CD4-positive, alpha-beta T cell treated with Interleukin-4 for 4 hours (primary cell): ENCODE measurements at places on chromosomes 5 and 9.
A peak's percentile ranks its signal among the peaks of the same experiment; 100 is the strongest.

GRCh38 chr9:4099976-4100735, 199.7 kb downstream of the GLIS3 start:
- DNase-seq: no peak

GRCh38 chr9:133105461-133105770, 15.6 kb downstream of the RALGDS start:
- DNase-seq: no peak

DNA sequence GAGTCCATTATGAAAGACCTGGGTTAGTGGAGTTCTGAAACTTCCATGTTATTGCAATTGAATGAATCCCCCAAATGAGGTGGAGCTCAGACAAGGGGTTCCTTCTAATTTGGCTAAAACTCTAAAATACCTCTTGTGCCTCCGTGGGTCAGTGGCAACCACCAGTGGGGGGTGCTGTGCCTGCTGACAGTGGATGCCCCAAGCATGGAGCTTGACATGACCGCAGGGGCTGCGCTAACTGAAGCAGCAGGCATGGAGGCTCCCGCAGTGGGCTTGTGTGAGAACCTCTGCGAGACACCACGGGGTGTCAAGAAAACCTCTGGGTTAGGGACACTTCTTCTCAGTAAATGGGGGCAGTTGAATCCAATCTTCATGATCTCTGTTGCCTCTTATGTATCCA, 200.5 kb downstream of the DRD1 start:
- no peak for DNase-seq

DNA sequence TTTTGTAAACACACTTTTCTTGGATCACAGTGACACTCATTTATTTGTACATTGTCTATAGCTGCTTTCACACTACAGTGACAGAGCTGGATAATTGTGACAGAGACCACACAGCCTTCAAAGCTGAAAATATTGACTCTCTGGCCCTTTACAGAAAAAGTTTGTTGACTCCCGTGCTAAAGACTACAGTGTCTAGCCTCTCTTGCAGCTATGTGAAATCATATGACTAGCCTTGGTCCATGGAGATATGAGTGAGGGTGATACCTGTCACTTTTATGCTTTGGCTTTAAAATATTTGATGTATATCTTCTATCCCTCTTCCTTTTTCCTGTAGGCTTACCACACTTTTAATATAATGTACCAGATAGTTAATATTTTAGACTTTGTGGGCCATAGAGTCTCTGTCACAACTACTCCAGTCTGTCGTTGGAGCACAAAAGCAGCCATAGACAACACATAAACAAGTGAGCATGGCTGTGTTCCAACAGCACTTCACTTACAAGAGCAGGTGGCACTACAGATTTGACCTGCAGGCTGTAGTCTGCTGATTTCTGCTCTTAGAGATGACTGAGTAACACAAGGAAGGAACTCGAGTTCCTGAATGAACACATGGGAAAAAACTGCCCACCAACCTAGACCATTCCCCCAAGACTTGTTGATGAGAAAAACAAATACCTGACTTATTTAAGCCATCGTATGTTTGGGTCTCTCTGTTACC, 73.5 kb upstream of the ANKRD55 start:
- DNase-seq: no peak

GRCh38 chr5:43065948-43066798, 26.1 kb upstream of the ANXA2R start:
- DNase-seq: peak; percentile 78

- DNase-seq: no peak
These were observed 14.2 kb downstream of the LOX start for GRCh38 chr5:122063836-122064235.

DNA sequence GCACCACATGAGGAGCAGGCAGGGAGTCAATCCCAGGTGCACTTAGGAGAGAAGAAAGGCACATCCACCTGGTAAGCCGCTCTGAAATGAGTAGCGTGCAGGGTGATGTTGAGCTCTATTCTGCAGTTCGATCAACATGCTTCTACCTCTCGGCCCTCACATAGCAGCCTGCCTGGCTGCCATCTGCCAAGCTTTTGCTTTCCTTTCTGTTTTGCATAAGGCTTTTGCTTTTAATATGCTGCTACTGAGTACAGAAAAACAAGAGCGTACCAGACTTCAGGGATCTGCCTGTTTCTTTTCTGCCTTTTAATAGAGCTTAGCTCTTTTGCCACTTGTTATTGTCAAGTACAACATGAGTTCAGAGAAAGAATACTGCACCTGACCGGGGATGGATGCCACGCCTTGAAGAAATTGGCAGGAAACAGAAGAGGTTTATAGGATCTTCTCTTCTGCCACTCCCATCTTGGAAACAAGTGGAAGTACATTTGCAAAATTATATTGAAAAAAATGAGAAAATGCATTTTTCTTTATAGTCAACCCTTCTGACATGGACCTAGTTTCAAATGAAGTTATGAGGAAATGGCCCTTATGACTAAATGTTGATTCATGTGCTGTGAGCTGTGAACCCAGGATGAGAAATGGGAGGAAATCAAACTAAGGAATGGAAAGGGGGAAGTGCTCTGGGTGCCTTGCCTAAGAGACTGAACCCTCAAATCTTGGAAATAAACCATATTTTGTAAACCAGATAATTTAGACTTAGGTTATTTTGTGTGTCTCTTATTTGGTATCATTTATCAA, 4.0 kb upstream of the FCHO2 start:
- no peak for DNase-seq

- peak; percentile 58 for DNase-seq
These were observed 24.6 kb downstream of the NR2F1 start for GRCh38 chr5:93607367-93608258.

GRCh38 chr5:32279223-32279622, 33.5 kb downstream of the MTMR12 start:
- no peak for DNase-seq

DNA sequence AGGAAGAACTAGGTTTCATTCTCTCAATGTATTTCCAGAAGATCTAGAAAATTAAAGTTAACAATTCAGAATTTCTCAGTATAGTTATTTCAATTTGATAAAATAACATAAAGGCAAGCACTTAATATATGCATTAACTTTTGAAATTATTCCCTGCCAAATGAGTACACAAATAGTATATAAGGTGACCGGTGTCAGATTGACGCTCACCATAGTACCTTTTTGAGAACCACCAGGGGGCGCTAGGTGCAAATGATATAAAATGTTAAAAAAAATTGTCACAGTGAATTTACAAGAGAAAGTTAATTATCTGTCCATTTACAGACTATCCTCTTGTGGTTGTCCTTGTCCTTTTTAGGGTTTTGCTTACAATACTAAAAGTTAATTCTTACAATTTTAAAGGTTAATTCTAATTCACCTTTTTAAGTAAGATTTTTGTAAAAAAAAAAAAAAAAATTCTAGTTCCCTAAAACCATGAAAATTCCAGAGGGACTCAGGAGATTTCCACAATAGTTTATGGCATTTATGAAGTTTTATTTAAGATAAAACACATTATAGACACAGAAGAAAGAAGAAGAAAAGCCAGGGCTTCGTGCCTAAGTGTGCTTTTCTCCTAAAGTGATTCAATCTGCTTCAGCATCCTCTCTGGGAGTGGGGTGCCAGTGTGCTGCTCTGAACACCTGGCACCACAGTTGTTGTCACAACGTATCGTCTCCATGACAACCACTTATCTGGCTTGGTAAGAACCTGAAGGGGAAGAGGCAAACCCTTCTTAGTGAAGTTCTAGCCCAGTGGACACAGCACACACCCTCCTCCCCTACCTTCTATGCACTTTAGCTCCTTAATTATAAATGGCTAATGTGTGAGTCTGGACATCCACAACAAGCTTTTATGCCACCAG, 1.7 kb downstream of the ADAMTS16 start:
- DNase-seq: peak; percentile 51

DNA sequence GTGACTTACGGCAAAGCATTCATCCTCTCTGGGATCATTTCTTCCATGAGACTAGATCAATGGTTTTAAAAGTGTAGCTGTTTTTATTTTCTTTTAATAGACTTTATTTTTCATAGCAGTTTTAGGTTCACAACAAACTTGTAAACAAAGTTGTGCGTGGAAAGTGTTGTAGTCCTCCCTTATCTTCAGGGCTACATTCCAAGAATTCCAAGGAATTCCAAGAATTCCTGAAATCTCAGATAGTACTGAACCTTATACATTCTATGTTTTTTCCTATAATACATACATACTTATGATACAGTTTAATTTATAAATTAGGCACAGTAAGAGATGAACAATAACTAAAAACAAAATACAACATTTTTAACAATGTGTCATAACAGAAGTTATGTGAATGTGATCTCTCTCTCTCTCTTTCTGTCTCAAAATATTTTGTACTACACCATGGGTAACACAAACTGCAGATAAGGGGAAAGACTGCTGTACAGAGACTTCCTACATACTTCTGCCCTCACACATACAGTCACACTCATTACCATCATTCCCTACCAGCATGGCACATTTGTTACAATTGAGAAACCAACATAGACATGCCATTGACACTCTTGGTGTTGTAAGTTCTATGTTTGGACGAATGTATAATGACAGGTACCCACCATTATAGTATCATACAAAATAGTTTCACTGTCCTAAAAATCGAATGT, 1933.2 kb upstream of the WWC1 start:
- DNase-seq: no peak

GRCh38 chr5:14816999-14817761, 54.4 kb downstream of the ANKH start:
- no peak for DNase-seq

GRCh38 chr5:3490957-3491507, 104.6 kb upstream of the IRX1 start:
- no peak for DNase-seq

DNA sequence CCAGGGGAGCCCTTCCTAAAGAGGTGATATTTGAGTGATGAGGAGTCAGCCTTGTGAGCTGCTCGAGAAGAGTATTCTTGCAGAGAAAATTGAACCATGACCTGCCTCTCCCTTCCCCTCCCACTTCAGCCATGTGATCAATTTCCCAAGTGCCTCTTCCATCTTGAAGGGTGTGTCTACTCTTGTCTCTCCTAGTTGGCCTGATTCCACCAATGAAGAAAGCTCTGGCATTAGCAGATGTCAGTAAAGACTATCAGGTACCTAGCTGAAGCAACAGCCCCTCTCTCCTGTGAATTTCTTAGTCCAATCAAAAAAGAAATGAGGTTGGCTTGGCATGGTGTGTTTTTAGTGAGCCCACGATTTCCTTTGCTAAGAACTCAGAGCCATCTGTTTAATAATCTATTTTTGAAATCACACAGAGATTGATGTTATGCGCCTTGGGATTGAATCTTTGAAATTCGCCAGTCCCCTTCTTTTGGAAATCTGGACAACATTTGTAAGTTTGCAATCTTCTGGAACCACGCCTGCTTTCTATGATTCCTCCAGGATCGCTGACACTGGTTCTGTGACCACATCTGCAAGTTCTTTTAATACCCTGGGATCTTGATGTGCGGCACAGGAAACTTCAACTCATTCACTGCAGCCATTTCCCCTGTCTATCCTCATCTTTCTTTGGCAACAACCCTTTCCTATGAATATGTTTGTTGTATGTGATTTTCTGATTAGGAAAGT, 404.6 kb downstream of the DMRT2 start:
- DNase-seq: no peak

- DNase-seq: no peak
These were observed 8.7 kb downstream of the APTX start for GRCh38 chr9:32992595-32993238.

- peak; percentile 82 for DNase-seq
These were observed at the start of gene FER for GRCh38 chr5:108747774-108748400. Gene FER, plus strand, starts transcription at chr5:108747897. Its CDS starts 50,286 bp downstream, at chr5:108798183.

DNA sequence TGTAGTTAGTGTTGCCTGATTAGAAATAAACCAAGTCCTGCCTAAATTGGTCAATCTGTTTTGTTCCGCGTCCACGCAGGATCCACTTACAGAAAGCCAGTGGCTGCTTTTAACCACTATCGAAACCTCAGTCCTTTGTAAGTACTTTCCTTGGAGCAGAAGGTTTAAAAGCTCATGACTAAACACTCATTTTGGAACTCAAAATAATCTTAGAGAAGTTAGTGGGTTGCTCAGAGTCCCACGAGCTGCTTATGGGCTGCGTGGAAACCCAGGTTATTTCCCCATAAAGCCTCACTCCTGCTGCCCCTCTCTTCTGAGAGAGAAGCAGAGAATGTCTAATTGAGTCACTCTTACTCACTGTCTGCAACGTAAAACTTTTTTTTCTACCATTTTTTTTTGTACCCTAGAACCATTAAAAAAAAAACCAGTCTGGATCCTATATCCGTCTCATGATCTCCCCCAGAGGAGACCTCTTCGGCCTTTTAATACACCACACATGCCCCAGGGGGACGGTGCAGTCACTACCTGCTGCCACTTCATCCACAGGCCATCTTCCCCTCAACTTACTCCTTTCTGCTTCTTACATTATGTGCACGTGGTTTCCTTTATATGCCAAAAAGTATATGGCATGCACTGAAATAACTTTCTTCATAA, 7.6 kb downstream of the BASP1 start:
- DNase-seq: no peak

- no peak for DNase-seq
These were observed 41.6 kb upstream of the VDAC1 start for GRCh38 chr5:134046330-134046729.

DNA sequence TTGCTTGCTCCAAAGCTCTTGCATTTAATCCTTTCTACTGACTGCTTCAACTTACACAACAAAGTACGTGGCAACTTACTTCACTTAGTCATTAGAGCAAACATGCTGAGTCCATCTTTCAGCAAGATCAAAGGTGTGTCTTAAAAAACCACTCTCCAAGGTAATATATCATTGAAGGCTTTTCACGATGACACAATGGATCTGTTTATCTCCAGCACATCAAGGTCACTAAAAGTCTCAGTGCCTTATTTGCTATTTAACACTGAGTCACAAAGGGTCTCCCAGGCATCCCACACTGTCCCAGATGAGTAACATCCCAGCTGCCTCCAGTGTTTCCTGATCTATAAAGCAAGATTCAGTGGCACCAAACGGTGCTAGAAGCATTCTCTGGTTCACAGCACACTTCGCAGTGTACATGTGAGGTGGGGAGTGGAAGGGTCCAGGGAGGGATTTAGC, 3.7 kb upstream of the CLK4 start:
- no peak for DNase-seq

GRCh38 chr9:91534374-91534773, 110.7 kb upstream of the NFIL3 start:
- DNase-seq: no peak

DNA sequence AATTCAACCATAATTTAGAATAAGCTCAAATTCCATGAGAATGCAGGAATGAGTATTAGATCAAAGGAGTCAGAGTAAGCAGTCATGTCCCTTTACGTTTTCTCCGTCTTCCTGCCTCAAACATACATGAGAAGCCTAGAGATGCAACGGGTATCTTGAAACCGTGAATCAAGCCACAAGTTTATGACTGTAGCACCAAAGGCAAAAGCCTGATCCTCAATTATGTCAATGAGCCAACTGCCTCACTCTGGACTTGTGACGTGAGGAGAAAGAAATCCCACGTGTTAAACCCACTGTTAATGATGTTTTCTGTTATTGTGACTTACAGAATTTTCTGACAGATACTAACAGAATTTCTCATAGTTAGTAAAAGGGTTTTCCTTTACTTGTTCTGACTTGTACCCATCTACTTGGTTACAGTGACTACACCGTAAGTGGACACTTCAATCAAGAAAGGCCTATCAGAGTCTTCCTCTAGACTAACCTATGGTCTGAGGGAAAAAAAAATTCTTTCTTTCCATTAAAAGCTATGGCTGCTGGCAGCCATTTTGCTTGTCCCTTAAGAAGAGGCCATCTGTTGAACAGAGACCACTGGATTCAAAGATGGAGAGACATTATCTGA, 35.3 kb upstream of the HK3 start:
- no peak for DNase-seq
